ENCODE measurements at places on chromosomes 16 and 17.

DNA sequence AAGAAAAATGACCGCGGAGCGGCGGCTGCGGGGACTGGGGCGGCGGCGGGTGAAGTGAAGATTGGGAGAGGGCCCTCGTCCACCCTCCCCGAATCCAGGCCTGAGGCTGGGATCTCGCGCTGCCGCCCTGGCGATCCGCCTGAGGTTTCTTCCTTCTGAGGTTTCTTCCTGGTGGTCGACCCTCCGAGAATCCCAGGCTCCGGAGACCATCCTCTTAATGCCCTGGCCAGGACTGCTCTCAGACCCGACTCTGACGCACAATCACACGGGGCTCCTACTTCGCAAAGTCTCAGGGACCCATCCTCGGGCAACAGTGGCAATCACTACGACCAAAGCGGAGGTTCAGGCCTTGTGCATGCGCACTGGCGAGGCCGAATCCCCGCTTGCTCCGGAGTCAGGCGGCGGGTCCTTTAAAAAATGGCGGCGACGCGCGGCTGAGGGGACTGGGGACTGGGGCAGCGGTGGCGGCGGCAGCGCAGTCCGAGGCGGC lies 18.0 kb upstream of the KCNJ18 start:
- DNase-seq = no peak

GRCh38 chr16:89233678-89234490 lies 16.4 kb downstream of the ZNF778 start:
- no peak for DNase-seq

GRCh38 chr17:43830510-43831140 lies 2.3 kb downstream of the MPP3 start:
- DNase-seq = no peak

GRCh38 chr17:17343896-17344506 lies 40.8 kb downstream of the NT5M start:
- DNase-seq = no peak

DNA sequence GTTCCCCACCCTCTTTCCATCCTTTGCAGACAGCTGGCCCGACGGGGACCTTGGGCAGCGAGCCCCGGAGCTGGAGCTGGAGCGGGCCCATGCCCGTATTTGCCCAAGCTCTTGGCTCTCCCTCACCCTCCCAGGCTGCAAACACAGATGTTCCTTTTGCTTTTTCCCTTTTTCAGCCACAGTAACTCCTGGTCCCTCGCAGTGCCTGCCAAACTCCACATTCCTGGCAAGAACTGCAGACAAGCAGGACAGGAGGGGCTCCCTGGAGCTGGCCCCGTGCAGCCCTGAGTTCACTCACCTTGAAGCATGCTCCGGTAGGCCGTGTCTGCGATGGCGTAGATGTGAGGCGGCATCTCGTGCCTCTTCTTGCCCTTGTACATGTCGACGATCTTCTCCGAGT lies 33.9 kb downstream of the MYH11 start:
- DNase-seq = no peak

Data from cerebellum (tissue), 4 donors.